ENCODE measurements at places on chromosomes 3 and 15.
A peak's percentile ranks its signal among the peaks of the same experiment; 100 is the strongest.

DNA sequence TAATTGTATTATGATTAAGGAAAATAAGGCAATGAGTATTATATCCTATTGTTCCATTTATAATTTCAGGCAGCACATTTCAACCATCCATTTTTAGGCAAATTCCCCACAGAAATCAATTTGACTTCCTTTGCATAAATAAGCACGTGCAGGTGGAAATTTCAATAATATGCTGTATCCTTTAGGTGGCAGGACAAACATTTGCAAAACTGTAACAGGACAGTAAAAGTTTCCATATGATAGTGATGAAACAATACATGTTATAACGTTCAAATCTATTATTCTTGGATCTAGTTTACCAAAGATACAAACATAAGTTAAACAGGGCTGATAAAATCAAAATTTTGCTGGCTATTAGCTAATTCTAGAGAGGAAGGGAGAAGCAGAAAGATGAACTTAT is 8.5 kb downstream of the UACA start:
- DNase-seq: no peak

- no peak for DNase-seq
Observed at GRCh38 chr3:72213296-72214065, 428.5 kb upstream of the PROK2 start.

GRCh38 chr3:119524931-119525662 is 26.8 kb downstream of the TIMMDC1 start:
- no peak for DNase-seq

- DNase-seq: no peak
Observed at GRCh38 chr15:38724827-38725226, 160.2 kb upstream of the RASGRP1 start.

GRCh38 chr3:57983734-57984518 is 24.3 kb upstream of the FLNB start:
- peak; percentile 55 for DNase-seq

- DNase-seq: no peak
Observed at GRCh38 chr15:53122818-53123217, 332.7 kb upstream of the ONECUT1 start.
